ENCODE measurements at places on chromosomes 4 and X.

- DNase-seq = no peak
Measured at GRCh38 chrX:48939524-48940228, 17.7 kb downstream of the OTUD5 start.

DNA sequence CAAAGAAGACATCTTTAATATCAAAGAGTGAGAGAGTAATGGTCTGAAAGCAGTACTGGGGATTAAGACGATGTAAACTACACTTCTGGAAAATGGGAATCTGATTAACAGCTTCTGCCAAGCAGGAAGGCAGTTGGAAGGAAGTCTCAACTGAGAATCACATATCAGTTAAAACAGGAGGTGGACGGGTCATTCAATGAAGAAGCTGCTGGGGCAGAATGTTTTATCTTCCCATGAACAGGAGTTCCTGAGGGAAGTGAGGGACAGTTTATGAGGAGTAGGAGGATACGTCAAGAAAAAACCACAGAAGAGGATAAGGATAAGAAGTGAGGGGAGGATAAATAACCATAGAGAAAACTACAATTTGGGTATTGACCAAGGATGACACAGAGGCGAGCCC lies 38.7 kb upstream of the MAGEA10 start:
- no peak for DNase-seq

DNA sequence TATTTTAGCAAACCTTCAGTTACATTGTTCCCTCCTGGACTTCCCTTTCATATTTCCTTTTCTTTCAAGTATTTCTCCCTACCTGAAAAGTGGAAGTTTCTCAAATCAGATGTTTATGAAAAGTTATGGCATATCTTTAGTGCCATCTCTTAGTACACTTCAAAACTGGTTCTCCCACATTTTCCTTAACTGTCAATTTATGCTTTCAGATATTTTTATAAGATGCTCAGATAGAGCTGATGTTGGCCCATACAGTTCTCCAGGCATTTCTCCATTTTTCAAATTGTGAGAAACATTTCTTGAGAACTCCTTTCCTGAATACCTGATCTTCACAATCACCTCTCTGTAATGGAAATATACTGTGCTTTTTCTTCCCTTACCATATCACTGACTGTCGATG lies 32.5 kb upstream of the AP1AR start:
- no peak for DNase-seq

GRCh38 chr4:41257257-41257901 lies 651 bp downstream of the UCHL1 start:
- peak; percentile 51 for DNase-seq

- DNase-seq = peak; percentile 32
Measured at GRCh38 chr4:158949099-158949498, 153.8 kb upstream of the RAPGEF2 start.

- DNase-seq = no peak
Measured at GRCh38 chr4:24515698-24516097, 68.7 kb downstream of the DHX15 start.

Measured in cardiac fibroblast (primary cell).